ENCODE measurements at places on chromosomes 1 and 21.

DNA sequence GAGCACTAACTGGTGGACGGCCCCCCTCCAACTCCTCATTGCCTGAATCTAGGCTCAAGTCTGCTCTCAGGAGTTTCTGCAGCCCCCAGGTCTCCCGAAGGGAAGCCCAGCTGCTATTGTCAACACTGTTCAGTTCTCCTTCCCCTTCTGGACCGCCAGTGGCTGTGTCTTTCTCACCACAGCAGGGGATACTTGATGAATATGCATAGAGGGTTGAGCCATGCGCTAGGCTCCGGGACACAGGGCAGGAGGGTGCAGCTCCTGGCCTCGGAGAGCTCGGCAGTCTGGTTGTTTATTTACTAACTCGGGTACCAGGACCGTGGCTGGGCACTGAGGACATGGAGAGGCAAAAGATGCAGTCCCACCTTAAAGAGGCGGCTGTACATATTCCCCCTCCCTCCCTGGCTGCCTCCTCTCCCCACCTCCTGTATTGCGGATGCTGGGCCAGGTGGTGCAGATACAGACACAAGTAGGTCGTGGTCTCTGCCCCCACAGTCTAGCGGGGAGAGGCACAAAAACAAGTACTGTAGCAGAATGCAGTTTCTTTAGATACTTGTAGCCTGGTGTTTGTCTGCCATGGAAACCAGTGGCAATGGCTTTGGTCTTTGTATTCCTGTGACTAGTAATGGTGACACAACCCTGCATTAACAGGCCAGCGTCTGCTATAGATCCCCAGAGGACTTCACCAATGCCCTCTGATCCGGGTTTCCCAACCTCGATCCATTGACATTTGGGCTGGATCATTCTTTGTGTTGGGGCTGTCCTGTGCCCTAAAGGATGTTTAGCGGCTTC lies 26.2 kb downstream of the ARHGEF10L start:
- no peak for DNase-seq

DNA sequence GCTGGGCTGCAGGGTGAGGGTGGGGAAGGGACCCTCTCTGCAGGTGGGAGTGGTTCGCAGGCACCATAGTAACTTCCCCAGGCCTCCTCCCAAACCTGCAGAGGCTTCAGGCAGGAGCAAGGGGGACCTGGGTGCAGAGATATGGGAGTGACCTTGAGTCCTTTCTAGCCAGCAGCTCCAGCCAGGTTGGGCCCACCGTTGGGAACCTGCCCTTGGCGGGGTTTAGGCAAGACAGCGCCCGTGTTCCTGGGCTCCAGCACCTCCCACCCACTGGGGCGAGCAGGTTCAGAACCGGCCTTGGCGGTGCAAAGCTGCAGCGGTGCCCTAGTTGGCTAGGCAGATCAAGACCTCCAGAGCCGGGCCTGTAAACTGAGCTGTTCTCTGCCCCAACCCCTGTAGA lies 2.2 kb upstream of the PRDM16 start:
- no peak for DNase-seq

GRCh38 chr21:38920631-38921398 lies 115.1 kb downstream of the ETS2 start:
- DNase-seq: no peak

DNA sequence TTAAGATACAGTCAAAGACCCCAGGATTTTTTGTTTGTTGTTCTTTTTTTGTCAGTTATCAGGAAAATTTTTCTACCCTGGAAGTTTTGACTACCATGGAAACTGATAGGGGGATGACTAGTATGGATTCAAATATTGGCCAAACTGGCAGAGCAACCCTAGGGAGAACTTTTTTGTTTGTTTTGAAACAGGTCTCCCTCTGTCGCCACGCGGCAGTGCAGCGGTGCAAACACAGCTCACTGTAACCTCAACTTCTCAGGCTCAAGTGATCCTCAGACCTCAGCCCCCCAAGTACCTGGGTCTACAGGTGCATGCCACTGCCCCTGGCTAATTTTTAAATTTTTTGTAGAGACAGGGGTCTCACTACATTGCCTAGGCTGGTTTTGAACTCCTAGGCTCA lies 46.6 kb downstream of the TOR3A start:
- DNase-seq: no peak

- DNase-seq: peak; percentile 54
Observed at GRCh38 chr21:42309753-42310213, 5.4 kb downstream of the TFF3 start.

GRCh38 chr1:7256526-7256925 lies 471.3 kb downstream of the CAMTA1 start:
- no peak for DNase-seq

GRCh38 chr1:213783893-213784292 lies 203.9 kb upstream of the PROX1 start:
- DNase-seq: no peak

- no peak for DNase-seq
Observed at GRCh38 chr1:201191653-201192260, 1.1 kb downstream of the IGFN1 start.

DNA sequence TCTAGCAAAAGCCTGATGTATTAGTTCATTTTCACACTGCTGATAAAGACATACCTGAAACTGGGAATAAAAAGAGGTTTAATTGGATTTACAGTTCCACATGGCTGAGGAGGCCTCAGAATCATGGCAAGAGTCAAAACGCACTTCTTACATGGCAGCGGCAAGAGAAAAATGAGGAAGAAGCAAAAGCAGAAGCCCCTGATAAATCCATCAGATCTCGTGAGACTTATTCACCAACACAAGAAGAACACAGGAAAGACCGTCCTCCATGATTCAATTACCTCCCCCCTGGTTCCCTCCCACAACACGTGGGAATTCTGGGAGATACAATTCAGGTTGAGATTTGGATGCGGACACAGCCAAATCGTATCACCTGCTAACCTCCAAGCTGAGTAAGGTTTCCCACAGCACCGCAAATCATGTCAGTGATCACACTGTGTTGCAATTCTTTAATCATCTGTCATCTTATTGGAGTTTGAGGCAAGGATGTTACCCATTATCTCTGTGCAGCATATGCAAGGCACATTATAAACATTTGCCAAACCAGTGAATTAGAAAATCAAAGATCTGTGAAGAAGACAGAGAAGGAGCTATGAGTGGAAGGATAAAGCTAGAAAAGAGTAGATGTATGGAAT lies 128.5 kb downstream of the ZNF281 start:
- DNase-seq: no peak
